ENCODE measurements at places on chromosomes 5 and 9.
A peak's percentile ranks its signal among the peaks of the same experiment; 100 is the strongest.

GRCh38 chr5:150780816-150781221 lies 2.3 kb downstream of the SMIM3 start:
- no peak for DNase-seq

DNA sequence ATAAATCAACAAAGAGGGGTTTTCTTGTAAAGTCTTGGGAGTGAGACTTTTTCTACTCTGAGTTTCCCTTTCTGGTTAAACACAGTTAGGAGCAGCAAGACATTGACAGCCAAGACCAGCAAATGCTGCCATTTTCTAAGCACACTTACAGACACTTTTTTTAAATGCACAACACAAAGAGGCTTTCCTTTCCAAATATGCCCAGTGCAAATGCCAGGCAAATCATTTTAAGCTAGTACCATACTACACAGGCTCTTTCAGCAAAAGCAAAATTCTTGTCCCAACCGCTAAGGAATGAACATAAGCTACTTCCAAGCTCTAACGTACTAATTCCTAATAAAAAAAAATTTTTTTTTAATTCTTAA lies 68.2 kb downstream of the DENND1A start:
- no peak for DNase-seq

DNA sequence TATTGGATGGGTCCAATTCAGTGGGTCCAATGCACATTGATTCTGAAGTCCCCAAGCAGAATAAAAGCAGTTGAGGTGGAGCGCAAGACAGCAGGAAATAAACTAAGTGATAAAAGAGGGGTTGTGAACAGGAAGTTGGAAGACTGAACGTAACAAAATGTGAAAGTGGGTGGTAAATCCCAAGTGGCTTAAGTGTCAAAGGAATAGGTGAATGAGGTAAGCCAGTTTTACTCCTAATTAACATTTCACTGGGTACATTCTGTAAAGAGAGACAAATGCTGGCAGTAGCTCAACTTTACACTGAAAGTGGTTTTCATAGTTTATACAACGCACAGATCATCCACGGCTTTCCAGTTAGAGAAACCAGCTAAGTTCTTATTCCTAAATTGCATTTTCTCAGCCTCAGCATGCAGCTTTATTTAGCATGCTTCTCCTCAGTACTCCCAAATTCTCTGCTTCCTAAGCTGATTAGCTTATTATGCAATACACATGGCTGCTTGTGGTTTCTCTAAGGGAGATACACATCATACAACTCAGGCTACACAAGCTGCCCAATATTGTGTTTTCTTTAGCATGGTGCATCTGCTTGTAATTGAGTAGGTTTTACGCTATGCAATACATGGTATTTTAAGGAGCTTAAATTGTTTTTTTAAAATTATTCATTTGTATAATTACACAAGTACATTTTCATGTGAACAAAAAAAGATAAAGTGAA lies 34.2 kb upstream of the HSD17B4 start:
- no peak for DNase-seq

DNA sequence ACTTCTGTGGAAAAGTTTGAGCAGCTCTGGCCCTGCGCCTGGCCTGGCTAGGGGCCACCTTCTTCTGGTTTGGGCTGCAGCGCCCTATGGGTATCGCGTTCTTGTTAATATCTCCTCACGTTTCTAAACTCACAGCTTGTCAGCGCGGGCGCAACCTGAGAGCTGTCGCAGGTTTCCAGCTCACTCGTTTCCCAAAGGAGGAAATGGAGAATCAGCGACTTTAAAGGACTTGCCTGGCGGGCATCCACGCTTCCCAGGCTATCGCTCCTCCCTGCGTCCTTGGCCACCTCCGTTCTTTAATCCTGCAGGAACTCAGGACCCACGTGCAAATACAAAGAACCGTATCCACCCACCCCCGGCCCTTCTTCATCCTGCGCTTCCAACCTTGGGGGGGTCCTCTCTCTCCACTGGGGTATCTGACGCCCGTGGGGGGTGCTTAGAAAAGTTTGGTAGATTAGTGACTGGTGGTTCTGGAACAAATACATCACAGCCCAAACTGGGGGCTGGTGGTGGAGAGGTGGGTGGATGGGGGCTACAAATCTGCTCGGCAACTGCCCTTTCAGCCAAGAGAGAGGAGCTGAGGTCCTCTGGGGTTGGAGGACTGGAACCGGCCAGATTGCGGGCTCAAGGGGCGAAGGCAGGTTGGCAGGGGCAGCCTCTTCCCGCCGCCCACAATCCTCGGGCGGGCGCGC lies 578 bp upstream of the PSAT1 start:
- DNase-seq, result no peak

DNA sequence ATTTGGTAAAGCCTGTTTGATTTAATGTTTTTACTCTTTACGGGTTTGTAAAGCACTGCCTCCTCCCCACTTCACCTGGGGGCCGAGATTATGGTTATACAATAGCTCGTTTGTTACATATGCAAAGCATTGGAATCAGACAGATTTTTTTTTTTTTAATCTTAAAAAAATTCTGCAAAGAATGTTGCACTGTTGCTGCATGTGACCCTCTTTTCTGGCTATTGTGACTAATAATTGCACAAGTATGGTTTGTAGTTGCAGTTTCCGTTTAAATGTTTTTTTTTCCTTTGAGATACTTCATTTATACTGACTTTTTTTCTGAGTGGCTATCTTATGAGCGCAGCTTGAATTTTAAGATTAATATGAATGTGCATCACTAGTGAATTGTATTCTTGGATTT lies 165.3 kb downstream of the KDM4C start:
- DNase-seq, result no peak

- DNase-seq, result no peak
These were observed 23.1 kb upstream of the CFAP157 start for GRCh38 chr9:127683723-127684122.

DNA sequence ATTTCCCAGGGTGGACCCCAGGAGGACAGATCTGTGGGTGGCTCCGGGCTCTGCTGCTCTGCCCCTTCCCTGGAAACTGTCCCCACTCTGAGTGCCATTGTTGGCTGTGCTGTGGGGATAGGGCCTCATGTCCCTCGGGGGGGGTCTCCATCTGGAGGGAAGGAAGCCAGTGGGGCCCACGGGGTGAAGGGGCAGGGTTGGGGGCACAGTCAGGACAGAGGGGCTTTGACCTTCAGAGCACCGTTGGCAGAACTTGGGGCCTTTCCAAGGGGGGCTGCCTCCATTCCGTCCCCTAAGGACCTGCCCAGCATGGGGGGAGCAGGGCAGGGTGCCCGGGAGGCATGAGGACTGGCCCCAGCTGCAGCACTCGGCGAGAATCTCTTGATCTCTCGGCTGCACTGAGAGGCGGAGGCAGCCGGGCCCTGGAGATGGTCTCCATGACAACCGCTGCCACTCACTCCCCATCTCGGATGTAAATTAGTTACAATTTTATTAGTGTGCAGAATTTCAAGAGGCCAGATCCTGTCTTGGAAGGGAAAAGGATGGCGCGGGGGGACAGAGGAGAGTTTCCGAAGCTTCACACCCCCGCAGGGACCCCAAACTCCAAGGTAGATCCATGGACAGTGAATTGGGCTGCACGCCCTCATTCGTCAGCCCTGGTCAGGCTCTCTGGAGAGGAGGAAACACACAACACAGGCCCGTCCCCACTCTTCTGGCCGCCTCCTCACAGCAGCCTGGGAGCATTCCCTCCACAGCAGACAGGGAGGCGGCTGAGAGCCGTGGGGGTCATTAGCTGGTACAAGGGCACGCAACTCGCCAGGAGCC lies 216.2 kb upstream of the IER5L start:
- DNase-seq, result no peak

DNA sequence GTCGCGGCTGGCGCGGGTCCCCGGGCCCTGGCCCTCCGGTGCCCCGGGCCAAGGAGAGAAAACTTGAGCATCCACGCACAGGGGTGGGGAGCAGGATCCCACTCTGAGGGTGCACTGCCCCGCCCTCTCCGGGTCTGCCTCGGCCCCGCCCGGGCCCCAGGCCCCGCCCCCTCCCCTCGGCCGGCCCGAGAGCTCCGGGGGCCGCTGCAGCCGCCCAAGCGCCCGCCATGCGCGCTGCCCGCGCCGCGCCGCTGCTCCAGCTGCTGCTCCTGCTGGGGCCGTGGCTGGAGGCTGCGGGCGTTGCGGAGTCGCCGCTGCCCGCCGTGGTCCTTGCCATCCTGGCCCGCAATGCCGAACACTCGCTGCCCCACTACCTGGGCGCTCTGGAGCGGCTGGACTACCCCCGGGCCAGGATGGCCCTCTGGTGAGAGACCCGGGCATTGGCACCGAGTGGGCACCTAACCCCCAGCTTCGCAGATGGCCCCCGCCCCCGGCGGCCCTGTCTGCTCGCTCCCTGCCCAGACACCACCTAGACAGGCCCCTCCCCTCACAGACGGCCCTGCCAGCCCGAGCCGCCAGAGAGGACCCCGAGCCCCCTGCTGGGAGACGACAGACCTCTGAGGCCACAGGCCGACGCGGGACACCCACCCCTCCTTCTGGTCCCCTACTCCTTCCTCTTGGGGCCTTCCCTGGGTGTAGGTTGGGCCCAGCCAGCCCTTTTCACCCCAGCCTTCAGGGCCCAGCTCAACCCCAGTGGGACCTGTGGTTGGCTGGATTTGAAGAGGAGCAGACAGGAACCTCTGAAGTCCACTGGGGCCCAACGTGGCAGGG lies at the start of gene CERCAM:
Gene CERCAM, plus strand, starts transcription at position 207 of the 831 bp plus-strand sequence. Its CDS starts 21 bp downstream, at position 228.
- DNase-seq, result peak; percentile 51

GRCh38 chr9:7104625-7105024 lies 346.9 kb downstream of the KDM4C start:
- no peak for DNase-seq

DNA sequence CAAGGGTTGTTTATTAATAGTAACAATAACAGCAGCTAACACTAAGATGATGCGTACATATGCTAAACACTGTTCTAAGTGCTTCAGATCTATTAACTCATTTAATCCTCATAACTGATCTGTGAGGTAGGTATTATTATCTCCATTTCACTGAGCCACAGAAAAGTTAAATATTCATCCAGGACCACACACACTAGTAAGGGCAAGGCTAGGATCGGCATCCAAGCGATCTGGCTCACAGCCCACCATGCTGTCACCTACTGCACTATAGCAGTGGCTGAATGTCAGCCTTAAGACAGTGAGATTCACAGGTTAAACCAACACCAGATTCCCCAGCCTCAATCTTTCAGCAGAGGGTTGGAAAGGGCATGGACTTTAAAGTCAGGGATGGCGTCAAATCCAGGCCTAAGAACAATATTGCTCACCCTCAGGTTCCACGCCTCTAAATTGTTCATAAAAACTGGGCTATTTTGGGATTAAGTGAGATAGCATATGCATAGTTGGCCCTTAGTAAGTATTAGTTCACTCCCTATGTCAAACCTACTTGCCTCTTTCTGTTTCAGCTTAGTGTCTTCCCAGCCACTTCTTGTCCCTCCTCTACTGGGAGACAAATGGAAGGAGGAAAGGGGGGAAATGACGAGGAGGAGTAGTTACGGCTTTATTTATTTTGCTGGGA lies 150.8 kb downstream of the MAPKAP1 start:
- no peak for DNase-seq

GRCh38 chr9:72794946-72795345 lies 157.9 kb downstream of the ALDH1A1 start:
- no peak for DNase-seq

- no peak for DNase-seq
These were observed 185.6 kb upstream of the NR3C1 start for GRCh38 chr5:143588933-143589662.

GRCh38 chr5:138488481-138488945 lies 23.2 kb downstream of the EGR1 start:
- no peak for DNase-seq

- DNase-seq, result no peak
These were observed 9.4 kb upstream of the SPATA31D1 start for GRCh38 chr9:81979196-81979595.

- no peak for DNase-seq
These were observed 71.8 kb downstream of the ANGPTL2 start for GRCh38 chr9:127050591-127051001.

DNA sequence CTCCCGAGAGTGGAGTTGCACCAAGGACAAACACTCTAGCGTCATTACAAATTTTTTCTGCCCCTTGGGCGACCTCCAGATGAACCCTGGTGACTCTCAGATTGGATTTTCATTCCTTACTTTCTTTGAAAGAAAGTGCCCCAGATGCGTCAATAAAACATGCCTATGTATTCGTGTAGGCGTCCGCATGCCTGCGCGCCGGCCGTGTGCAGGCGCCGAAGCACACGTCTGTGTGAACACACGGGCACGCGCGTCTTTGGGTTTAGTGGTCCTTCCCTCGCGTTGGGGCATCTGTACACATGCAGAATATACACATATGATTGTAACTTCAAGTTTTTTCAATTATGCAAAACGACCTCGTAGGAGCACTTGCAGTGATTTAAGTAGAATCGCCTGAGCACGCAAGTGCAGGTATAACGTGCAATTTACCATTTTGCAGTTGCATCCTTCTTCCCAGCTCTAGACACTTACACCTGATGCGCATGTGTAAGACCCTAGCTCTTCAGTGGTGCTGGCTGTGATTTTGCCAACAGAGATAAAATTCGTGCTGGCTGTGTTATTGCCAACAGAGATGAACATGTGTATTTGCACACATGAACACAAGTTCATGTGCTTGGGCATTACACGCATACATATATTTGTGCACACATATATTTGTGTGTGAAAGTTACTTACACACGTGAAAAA lies 1.9 kb upstream of the LHX2 start:
- no peak for DNase-seq

DNA sequence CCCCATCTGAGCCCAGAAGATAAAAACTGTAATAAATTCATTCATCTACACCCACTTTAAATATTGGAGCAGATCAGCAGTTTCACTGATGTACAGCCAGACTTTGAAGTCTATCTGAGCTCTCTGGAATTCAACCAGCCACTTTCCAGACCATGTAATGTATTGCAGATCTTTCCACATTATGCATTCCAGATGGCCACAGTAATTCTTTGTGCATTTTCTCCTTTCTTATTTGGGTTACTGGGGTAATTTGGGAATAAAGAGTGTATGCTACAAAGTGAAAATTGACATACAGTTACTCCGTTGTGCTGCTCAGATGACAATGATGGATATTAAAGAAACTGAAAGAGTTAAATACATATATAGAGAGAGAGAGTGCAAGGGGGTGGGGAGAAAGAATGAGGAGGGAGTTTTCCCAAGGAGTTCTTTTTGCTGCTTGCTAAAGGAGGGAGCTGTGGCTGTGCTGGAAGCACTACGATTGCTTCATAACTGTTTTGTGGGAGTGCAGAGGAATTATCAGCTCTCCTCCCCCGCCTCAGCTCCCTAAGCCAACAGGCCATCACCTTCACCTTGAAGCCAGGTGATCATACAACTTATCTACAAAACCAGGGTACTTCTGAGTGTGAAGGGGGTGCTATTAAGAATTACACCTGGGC lies 152.8 kb downstream of the GAS1 start:
- DNase-seq, result no peak
